Activated CD8-positive, alpha-beta memory T cell treated with anti-CD3 and anti-CD28 coated beads for 48 hours (primary cell): ENCODE measurements at places on chromosomes 16 and 17.

DNA sequence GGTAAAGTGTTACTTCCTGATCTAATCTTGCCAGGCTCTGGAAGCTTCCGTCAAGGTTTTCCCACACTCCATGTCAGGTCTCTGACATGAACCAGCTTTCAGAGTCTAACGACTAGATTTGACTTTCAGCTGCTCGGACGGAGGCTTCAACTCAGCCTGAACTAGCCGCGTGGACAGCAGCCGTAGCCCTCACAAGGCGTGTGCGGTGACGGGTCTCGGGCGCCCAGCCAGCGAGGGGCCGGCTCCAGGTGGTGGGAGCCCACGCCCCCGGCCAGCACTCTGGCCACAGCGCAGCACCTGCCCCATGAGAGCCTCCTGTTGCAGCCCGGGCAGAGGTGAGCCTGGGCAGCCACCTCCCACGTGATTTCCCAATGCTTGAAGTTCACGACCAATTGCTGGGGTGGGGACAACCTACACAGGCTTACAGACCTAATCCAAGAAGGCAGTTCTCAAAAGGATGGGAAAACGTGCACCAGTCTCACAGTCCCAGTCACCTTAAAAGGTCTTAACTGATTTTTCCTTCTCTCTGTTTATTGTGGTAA lies 45.5 kb downstream of the TBC1D16 start:
- DNase-seq: no peak

DNA sequence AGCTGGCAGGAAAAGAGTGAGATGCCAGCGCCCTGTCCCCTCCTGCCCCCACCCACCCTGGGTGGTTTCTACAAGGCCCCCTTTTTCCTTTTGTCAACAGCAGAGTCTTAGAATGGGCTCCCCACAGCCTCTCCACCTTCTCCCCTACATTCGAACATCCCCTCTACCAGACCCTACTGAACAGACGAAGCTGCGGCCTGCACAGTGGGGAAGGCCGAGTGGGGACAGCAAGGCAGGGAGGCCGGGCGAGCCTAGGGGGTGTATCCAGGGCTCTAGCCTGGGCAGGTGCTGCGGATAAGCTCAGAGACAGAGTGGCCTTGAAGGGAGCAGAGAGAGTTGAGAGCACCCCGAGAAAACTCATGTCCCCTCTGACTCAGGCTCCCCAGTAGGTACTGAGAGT lies 7.4 kb downstream of the ZACN start:
- no peak for DNase-seq

DNA sequence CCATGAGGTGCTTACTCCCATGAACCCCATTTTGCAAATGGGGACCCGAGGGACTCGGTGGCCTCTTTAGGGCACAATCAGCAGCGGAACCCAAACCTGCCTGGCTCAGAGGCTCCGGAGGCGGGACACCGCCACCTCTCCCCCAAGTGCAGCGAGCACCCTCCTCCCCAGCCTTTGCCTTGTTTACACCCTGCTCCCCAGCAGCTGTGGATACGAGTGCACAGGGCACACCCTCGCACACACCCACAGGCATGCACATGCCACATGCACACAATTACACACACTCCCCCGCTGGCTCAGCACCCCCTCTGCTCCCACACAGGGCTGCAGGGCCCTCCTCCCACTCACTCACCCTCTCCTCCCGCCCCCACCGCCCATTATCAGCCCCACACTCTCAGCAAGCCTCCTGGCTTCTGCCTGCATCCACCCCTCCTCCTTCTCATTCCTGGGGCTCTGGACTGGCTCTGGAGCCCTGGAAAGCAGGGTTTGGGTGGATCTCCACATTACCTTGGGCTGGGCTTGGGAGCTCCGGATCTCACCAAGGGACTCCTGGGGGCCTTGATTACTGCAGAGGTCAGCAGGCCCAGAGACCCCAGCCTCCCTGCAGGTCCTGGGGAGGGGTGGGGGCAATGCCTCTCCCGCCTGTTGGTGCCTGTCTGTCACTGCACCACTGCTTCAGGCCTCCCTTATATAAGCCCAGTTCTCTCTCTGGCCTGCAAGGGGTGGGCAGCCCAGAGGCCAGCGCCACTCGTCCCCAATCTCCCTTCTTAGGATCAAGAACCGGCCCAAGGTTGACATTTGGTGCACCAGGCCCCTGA lies 6.4 kb downstream of the PDK2 start:
- no peak for DNase-seq

GRCh38 chr17:19409509-19409908 lies 1.5 kb upstream of the RNF112 start:
- no peak for DNase-seq

GRCh38 chr17:2442166-2442565 lies 41.3 kb upstream of the MNT start:
- no peak for DNase-seq

GRCh38 chr17:17702449-17703139 lies 21.3 kb downstream of the RAI1 start:
- DNase-seq: no peak

- no peak for DNase-seq
These were observed 16.4 kb upstream of the SEC14L1 start for GRCh38 chr17:77124192-77124889.

DNA sequence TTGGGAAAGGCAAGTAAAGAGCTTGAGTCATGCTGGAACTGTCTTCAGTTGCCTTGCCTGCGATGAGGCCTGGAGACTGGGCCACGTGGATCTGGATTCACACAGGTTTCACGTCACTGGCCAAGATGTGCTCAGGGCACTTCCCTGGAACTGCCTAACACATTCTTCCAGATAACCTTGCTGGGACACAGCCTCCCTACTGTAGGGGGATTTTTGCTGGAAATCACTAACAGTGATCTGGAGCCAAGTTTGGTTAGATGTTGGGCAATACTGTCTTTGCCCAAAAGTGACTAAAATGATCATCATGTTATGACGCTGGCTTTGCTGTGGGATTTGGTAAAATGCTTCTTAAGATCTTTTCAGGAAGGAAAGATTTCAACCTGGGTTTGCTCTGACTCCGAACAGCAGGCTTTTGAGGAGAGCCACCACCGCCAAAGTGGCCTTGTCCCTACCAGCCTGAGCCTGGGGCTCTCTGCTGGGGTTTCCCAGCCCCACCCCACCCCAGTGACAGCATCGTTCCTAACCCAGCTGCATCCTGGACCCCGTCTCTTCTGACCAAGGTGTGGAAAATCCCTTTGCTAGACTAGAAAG lies 14.7 kb downstream of the C1QTNF1 start:
- no peak for DNase-seq

DNA sequence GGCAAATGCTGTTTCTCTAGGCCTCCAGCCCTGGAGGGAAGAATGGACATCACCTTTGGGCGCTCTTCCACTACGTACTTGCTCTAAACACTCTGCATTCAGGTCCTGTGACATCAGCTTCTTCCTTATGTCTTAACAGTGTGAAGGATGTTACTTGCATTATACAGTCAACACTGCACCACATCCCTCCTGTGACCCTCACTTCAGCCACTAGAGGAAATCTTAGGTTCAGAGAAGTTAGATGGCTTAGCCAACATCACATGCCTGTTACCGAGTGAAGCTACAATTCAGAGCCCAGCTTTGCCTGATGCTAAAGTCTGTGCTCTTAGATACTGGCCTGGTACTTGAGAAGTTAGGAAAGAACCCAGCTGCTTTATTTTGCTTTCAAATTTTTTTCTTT lies 18.3 kb downstream of the UBFD1 start:
- DNase-seq: no peak
